ENCODE measurements at places on chromosomes 11 and 22. TPM values are rescaled to one million over a fixed set of nuclear protein-coding genes. Genes with fewer than 3 reads are reported as not detected.

Gene LRP4
- total RNA-seq: 4.5 TPM

Gene ANO9
- total RNA-seq: 0.32 TPM

Gene BEST1
- 5.0 TPM for total RNA-seq

Gene DKK3
- 94.3 TPM for total RNA-seq

Gene CASP5
- total RNA-seq: not detected

Gene CD248
- total RNA-seq: 28.2 TPM

Gene BIK
- total RNA-seq: not detected

Gene THY1
- 13.3 TPM for total RNA-seq

Gene CREB3L1
- total RNA-seq: 4.9 TPM

Gene HEPHL1
- total RNA-seq: not detected

Gene KCTD17
- 31.0 TPM for total RNA-seq

Gene XBP1
- total RNA-seq: 79.7 TPM

Gene SYT12
- total RNA-seq: not detected

Gene ELFN2
- total RNA-seq: not detected

Gene SLCO2B1
- 34.9 TPM for total RNA-seq

GRCh38 chr11:125398994-125399640, 96.9 kb downstream of the FEZ1 start:
- H3K4me1 ChIP-seq: no peaks in the 10 kb centered on the region
- H3K27me3 ChIP-seq: no peaks in the 10 kb centered on the region
- H3K27ac ChIP-seq: no peak overlapping the region
- no peak overlapping the region for H3K4me3 ChIP-seq
- DNase-seq: no peak
- peaks cover 17% of the 10 kb centered on the region for H3K36me3 ChIP-seq

- H3K4me1 ChIP-seq: no peaks in the 10 kb centered on the region
- DNase-seq: peak; percentile 45
- H3K27me3 ChIP-seq: no peaks in the 10 kb centered on the region
- H3K36me3 ChIP-seq: no peaks in the 10 kb centered on the region
These were observed 22.5 kb upstream of the CYP2R1 start for GRCh38 chr11:14914536-14914935.

- no peaks in the 10 kb centered on the region for H3K27me3 ChIP-seq
- no peak for DNase-seq
- H3K36me3 ChIP-seq: no peaks in the 10 kb centered on the region
- H3K4me3 ChIP-seq: no peak overlapping the region
- H3K4me1 ChIP-seq: peaks cover 16% of the 10 kb centered on the region
- no peak overlapping the region for H3K27ac ChIP-seq
These were observed 85.3 kb upstream of the MYO18B start for GRCh38 chr22:25656724-25657123.

- no peak overlapping the region for H3K4me3 ChIP-seq
- no peak for DNase-seq
- H3K27me3 ChIP-seq: no peaks in the 10 kb centered on the region
- H3K36me3 ChIP-seq: peaks cover 17% of the 10 kb centered on the region
- peaks cover 78% of the 10 kb centered on the region for H3K4me1 ChIP-seq
- H3K27ac ChIP-seq: peak overlapping the region; percentile 79
These were observed 2.6 kb upstream of the C11orf91 start for GRCh38 chr11:33703234-33703633.

GRCh38 chr11:722346-722811, 16.3 kb downstream of the EPS8L2 start:
- H3K4me1 ChIP-seq: peaks cover 44% of the 10 kb centered on the region
- H3K27ac ChIP-seq: no peak overlapping the region
- no peak for DNase-seq
- no peak overlapping the region for H3K4me3 ChIP-seq
- peaks cover 10% of the 10 kb centered on the region for H3K27me3 ChIP-seq

GRCh38 chr11:57464539-57465181, 4.3 kb downstream of the RTN4RL2 start:
- DNase-seq: no peak
- no peaks in the 10 kb centered on the region for H3K36me3 ChIP-seq
- H3K4me3 ChIP-seq: no peak overlapping the region
- H3K27ac ChIP-seq: no peak overlapping the region
- peaks cover 18% of the 10 kb centered on the region for H3K4me1 ChIP-seq

- no peak for DNase-seq
- H3K4me1 ChIP-seq: peaks cover 33% of the 10 kb centered on the region
- no peak overlapping the region for H3K4me3 ChIP-seq
- no peaks in the 10 kb centered on the region for H3K27me3 ChIP-seq
These were observed 7.5 kb upstream of the CDKN1C start for GRCh38 chr11:2892967-2893528.

DNA sequence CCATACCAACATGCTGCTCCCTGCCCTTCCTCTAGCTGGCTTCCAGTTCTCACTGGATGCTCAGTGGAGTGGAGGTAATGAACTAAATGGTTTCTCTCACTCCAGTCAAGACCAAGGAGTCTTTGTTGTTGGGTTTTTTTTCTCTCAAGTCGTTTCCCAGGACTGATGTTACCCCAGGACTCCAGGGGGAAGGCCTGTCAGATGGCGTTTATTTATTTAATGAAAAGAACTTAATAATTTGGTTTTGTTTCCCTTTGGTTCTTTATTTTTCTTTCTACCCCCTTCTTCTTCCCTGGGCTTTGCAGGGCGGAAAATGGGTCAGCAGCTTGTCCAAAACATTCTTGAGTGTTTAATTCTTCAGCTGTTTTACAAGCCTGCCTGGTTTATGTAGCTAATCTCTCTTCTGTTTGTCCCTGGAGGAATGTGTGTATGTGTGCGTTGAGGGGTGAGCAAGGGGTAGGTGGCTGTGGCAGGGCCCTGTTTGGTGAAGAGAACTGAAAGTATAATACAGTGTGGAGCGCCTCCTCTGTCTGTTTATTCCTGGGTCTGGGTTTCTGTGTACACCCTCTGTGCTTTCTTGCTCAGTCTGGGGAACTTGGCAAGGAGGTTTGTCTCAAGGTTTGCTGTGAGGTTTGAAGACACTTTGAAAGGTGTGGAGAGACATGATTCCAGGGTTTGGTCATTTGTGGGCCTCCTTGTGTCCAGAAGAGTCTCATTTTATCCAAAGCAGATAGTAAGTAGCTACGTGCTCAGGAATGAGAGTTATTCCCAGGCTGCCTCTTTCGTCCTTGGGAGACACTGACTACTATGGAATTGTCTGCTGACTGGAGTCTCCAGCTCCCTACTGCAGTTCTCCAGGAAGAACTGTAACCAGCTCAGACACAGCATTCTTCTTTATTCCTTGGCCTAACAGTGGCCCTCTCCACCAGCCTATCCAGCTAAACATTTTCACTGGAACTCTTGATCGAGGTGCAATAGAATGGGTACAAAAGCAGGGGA, 175.5 kb downstream of the ADAMTS15 start:
- DNase-seq: no peak
- H3K27me3 ChIP-seq: no peaks in the 10 kb centered on the region
- H3K27ac ChIP-seq: peak overlapping the region; percentile 62
- H3K36me3 ChIP-seq: no peaks in the 10 kb centered on the region

DNA sequence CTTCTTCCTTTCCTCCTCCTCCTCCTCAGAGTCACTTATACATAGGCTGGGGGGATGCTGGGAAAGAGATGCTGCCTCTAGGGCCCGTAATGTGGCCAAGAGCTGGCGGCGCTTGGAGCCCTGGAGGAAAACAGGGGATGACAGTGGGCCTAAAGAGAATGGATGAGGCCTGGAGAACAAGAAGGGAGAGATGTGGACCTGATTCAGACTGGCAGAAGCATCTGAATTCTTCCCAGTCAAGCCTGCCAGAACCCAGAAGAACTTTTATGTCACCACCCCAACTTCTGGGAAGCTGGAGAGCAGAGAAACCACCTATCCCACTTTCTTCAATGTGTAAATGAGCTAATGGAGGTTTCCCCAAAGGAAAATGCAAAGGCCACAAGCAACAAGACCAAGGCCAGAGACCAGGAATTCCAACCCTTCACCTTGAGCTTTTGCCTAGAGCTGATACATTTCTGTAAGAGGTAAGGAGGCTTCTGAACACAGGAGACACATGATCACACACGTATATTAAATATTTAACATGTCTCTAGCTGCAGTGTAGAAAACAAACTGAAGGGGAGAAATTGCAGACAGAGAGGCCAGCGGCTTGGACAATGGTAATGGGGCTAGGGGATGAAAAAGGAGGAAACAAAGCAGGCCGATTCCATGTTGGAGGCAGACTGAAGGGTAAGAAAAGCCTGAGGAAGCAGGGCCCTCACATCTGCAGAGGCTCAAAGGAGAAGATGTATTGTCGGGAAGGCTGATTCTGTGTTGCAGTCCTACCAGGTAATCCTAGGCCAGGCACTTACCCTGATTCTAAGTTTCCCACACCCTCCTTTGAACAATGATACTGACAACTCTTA, 1.1 kb downstream of the RRP8 start:
- H3K4me3 ChIP-seq: peak overlapping the region; percentile 92
- peaks cover 35% of the 10 kb centered on the region for H3K36me3 ChIP-seq
- DNase-seq: peak; percentile 29
- H3K27ac ChIP-seq: peak overlapping the region; percentile 97
- no peaks in the 10 kb centered on the region for H3K27me3 ChIP-seq

- H3K4me1 ChIP-seq: peaks cover 37% of the 10 kb centered on the region
- no peaks in the 10 kb centered on the region for H3K27me3 ChIP-seq
- DNase-seq: no peak
- no peaks in the 10 kb centered on the region for H3K36me3 ChIP-seq
- no peak overlapping the region for H3K4me3 ChIP-seq
- no peak overlapping the region for H3K27ac ChIP-seq
These were observed 79.5 kb downstream of the ST3GAL4 start for GRCh38 chr11:126434950-126435335.

- no peak overlapping the region for H3K27ac ChIP-seq
- no peaks in the 10 kb centered on the region for H3K27me3 ChIP-seq
- no peak for DNase-seq
These were observed 61.8 kb upstream of the ALX4 start for GRCh38 chr11:44371706-44372105.

GRCh38 chr22:41021613-41022454, 70.6 kb upstream of the EP300 start:
- H3K27me3 ChIP-seq: no peaks in the 10 kb centered on the region
- H3K36me3 ChIP-seq: no peaks in the 10 kb centered on the region
- peak overlapping the region; percentile 97 for H3K27ac ChIP-seq
- peaks cover 20% of the 10 kb centered on the region for H3K4me1 ChIP-seq
- peak overlapping the region; percentile 70 for H3K4me3 ChIP-seq

- no peaks in the 10 kb centered on the region for H3K27me3 ChIP-seq
- H3K4me1 ChIP-seq: peaks cover 6% of the 10 kb centered on the region
- H3K27ac ChIP-seq: no peak overlapping the region
- no peak overlapping the region for H3K4me3 ChIP-seq
- DNase-seq: no peak
These were observed 11.6 kb downstream of the GRIK4 start for GRCh38 chr11:120523196-120523595.

DNA sequence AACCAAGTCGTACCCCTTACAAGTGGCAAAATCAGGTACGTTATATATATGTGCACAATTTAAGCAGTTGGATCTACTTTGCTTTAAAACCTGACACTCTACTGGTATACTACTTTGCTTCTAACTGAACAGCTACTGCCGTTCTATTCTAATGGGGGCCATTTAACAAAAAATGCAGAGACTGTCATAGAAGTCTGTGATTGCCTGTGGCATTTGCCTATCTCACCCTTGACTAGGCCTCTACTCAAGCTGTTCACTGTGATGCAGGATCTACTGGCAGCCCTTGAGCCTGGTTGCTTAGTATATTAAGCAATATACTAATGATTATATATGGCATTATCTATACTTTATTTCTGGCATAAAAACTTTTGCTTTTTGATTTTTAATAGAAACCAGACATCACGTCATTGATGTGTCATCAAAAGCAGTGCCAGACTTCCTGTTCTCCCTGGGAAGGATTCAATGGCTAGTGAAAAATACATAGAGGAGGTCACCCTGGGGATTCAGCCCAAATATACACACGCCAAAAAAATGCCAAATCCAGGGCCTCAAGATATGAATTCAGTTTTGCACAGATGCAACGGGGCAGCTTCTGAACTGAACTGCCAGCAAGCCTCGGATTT, 40.0 kb upstream of the FIBIN start:
- no peak overlapping the region for H3K4me3 ChIP-seq
- H3K27ac ChIP-seq: no peak overlapping the region
- H3K4me1 ChIP-seq: peaks cover 4% of the 10 kb centered on the region
- H3K27me3 ChIP-seq: no peaks in the 10 kb centered on the region
- H3K36me3 ChIP-seq: no peaks in the 10 kb centered on the region

- peaks cover 56% of the 10 kb centered on the region for H3K27me3 ChIP-seq
- H3K4me1 ChIP-seq: no peaks in the 10 kb centered on the region
- H3K36me3 ChIP-seq: no peaks in the 10 kb centered on the region
These were observed 19.1 kb downstream of the SYT13 start for GRCh38 chr11:45267052-45267451.

GRCh38 chr11:86062719-86063118, 6.2 kb downstream of the PICALM start:
- no peak for DNase-seq
- no peaks in the 10 kb centered on the region for H3K27me3 ChIP-seq
- H3K36me3 ChIP-seq: no peaks in the 10 kb centered on the region
- H3K27ac ChIP-seq: peak overlapping the region; percentile 99
- H3K4me3 ChIP-seq: peak overlapping the region; percentile 5
